ENCODE measurements at places on chromosomes 12 and 14. TPM values are rescaled to one million over a fixed set of nuclear protein-coding genes. Genes with fewer than 3 reads are reported as not detected.

- DNase-seq, result no peak
These were observed 5.5 kb upstream of the SLC7A7 start for GRCh38 chr14:22820731-22821130.

- DNase-seq, result no peak
These were observed 62.5 kb upstream of the PYGL start for GRCh38 chr14:51006781-51007211.

Gene ACRBP
- 0.20 TPM for total RNA-seq

Gene COCH
- total RNA-seq, result 3.3 TPM
